ENCODE measurements at places on chromosomes 7 and 10.

- DNase-seq: no peak
Observed at GRCh38 chr10:103552856-103553742, 59.6 kb downstream of the NEURL1 start.

- no peak for DNase-seq
Observed at GRCh38 chr7:117412946-117413559, 14.2 kb downstream of the ASZ1 start.

GRCh38 chr10:16901106-16901505 lies 83.9 kb upstream of the RSU1 start:
- DNase-seq: no peak

DNA sequence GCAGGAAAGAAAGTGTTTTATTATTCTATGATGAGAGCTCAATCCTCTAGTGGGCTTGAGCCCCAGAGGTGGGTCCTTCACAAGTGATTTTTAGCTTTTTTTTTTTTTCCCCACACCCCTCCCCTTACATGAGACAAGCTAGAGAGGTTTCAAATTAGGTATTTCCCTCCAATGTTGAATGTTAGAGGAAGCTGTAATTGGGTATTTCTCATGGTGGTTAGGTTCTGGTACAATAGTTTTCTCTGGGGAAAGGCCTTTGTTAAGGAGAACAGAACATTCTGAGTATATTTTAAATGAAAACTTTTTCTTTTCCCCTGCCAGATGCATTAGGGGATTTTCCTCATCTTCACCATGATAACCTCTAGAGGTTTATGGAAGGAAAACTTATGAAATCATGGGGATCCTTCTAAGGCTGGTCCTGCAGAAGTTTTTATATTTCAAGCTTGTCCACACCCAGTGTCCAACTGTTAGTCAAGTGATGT lies 1039.7 kb downstream of the NRG3 start:
- no peak for DNase-seq

- no peak for DNase-seq
Observed at GRCh38 chr10:77374189-77374656, 263.4 kb downstream of the KCNMA1 start.

DNA sequence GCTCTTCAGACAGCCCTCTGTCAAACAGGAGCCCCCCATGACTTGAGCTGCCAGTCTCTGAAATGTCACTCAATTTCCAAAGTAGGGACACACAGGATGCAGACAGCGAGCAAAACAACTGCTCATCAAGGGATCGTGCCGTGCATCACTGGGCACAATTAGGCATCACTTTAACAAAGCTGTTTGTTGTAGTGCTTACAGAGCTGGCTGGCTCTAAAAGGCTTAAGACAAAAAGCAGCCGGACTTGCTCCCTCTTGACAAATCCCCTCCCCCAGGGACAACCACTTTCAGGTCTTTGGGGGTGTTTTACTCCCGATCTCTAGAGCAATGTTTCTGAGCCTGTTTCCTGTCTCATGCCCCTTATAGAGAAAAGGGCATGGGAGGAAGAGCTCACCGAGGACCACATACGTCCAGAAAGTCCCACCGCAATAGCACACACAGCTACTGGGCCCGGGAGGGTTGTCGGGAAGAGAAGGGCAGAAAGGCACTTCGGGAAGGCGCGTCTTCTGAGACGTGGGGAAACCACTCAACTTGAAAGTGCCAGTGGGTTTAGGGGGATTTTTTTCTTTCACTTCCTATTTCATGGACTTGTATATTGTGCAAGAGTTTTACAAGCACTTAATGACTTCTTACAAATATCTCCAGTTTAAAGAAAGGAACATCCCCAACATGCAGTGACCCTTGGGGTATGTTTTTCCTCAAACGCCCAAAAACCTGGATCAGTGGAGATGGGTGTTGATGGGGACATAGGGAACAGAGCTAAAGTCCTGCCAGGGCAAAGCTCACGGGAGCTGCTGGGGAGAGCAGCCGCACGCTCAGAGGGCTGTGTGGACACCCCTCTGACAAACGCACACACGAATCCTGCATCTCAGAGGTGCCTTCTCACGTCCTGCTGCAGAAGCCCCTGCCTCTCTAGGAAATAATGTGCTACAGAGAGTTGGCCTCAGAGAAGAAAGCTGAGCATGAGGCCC lies 27.1 kb downstream of the LRRC20 start:
- DNase-seq: no peak

DNA sequence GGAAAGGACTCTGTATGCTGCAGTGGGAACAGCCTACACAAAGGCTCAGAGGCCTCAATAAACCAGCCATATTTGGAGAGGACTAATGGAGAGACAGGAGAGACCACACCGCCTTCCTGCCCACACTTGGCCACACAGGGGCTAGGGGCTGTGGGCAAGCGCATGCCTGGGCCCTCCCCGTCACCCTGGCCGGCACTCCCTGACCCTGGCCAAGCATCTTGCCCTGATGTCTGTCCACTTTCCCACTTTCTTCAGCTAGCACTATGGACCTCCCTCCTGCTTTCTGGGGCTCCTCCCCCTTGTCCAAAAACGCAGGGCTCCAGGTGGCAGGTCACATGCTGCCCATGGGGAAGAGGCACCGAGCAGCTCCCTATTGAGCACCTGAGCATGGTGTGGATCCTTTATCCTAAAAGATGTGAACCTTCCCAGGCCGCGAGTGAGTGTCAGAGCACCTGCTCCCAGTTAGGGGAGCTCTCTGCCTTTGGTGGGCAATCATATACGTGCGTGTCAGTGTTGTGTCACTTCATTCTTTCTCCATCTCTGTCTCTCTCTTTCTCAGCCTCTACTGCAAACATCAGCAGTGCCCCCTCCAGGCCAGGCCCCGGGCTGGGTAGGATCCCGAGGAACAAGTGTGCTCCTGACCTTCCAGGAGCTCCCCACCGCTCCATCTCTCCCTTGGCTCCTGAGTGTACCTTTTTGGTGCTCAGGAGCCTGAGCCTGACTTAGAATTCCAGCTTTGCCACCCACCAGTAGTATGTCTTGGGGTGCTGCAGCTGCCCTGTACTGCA lies 74.0 kb downstream of the ZMIZ1 start:
- DNase-seq: no peak

DNA sequence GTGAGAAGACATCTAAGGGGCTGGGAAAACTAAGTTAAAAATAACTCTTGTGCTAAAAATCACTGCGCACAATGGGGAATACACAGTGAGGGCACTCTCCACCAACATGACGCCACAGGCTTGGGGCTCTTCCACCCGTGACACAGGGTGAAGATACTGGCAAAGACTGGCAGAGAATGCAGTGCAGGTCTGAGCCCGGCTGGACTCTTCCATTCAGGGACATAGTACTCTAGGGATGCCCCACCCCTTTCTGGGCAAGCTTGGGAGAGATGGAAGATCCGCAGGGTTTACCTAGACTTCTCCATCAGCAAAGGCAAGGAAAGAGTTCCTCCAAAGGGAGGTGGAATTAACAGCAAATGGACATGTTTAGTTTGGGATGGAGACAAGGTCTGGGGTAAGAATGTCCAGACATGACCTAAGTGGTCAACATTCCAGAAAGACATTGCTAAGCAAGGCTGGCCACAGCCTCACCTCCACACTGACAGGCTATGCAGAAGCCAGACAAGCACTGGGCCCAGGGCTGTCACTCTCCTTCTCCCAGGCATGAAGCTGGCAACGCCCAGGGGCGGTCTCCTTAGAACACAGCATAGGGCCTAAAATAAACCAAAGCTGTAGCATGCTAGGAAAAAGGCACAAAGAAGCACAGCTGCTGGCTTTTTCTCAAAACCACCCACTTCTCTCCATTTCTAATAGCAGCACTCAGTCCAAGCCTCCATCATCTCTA lies 28.1 kb downstream of the XPNPEP1 start:
- no peak for DNase-seq

- no peak for DNase-seq
Observed at GRCh38 chr10:37489658-37490003, 364.2 kb downstream of the ANKRD30A start.

DNA sequence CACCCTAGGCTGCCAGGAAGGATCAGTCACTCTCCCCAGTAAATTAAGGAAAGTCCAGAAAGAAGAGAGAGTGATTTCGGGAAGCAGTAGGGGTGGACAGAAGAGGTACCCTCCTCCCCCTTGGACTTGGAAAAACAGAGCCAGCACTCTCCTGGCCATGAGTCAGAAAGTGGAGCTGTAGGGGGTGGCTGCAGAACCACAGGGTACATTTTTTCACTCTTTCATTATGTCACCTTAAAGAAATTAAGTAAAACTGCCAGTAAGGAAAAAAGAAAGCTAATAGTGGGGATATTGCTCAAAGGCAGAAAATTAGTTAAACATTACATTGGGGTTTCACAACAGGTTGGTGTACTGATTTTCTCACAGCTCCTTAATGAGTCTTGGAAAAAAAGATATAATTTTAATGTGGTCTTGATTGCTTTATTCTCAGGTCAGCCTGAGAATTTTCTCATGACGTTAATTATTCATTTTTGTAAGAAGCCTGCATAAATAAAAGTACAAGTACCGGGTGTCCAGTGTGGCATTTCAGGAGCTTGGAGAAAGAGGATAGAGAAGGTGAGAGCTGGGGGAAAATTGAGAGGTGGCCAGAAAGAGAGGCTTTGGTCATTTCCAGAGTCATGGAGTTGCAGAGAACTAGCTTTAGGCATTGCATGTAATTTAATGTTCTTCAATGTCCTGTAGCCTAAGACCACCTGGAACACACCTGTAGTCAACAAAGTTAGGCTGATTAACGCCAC lies 23.2 kb upstream of the AOAH start:
- DNase-seq: no peak

- peak; percentile 34 for DNase-seq
Observed at GRCh38 chr7:129163875-129164544, 19.5 kb downstream of the TSPAN33 start.

DNA sequence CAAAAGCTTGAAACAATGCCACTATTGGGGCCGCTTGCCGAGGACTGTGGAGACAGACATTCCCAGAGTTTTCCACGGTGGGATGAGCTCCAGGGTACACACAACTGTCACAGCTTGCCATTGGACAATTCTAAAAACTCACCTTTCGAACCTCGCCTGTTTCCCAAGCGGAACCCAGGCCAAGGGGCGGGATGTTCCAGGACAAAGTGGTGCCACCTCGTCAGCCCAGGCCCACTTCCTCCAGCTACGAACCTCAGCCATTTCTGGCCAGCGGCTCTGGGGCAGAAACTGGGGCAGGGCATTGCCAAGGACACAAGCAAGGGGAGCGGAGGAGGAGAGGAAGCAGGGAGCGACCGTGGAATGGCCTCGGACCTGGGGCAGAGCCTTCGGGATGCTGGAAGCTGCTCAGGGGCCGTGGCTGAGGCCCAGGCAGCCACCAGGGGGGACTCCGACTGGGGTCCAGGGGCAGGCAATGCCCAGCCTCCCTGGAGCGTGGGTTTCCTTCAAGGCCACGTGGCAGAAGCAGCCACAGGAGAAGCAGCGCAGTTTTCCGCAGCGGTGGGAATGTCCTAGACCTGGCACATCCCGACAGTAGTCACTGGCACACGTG lies 44.7 kb upstream of the INSIG1 start:
- no peak for DNase-seq

- DNase-seq: no peak
Observed at GRCh38 chr7:106905734-106906133, 40.7 kb downstream of the PIK3CG start.

DNA sequence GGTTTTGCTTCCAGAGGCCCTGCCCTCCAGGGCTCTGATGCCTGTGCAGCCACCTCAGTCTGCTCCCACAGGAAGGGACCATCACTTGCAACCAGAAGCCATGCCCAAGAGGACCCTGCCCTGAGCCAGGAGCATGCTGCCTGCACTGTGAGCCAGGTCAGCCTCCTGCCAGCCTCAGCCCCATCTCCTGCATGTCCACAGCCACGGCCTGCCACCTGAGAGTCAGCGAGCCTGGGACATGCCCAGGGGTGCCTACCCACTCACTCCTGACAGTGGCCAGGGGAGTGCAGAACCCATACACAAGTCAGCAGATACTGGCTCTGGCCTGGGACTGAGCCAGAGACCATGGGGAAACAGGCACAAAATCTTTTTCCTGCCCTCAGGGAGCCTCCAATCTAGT lies 6.6 kb upstream of the KCP start:
- DNase-seq: no peak

DNA sequence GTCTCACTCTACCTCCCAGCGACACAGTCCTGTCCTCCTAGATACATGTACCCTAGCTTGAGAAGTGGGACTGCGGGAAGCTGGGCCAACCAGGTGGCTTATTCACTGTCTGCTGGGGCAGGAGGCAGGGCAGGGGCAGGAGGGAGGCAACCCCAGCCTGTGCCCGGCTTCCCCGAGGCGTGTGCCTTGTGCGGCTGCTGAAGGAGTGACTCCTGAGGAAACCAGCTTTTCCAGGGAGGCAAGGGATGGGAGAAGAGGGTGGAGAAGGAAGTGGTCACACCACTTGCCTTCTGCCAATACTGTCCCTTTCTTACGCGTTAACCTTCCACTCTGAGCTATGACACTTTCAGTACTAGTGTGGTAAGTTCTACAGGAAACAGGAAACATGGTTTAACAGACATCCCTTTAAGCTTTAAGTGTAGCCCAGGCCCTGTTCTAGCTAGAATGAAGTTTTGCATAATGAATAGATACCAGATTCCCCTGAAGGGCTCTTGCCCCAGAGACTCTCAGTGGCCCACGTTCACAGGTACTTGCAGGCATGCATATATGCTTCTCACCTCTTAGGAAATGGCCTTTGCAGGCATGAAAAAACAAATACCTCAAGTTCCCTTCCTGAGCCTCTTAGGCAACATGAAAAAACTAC lies 40.6 kb downstream of the SYPL1 start:
- peak; percentile 64 for DNase-seq

DNA sequence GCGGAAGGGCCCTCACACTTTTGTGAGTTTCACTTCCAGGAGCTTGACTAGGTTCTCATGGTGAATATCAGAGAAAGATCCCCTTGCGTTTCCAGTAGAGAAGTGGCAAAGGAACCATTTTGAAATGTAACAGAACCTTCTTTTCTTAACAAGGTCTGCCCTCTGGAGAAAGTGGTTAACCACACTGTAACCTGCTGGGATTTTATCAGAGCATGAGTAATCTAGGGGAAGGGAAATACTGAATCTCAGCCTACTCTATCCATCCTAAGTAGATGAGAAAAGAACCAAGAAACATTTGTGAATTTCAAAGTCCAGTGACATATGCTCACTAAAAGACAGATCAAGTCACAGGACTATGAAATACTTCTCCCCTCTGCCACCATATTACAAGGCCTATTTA lies 235.5 kb downstream of the ZEB1 start:
- DNase-seq: no peak

DNA sequence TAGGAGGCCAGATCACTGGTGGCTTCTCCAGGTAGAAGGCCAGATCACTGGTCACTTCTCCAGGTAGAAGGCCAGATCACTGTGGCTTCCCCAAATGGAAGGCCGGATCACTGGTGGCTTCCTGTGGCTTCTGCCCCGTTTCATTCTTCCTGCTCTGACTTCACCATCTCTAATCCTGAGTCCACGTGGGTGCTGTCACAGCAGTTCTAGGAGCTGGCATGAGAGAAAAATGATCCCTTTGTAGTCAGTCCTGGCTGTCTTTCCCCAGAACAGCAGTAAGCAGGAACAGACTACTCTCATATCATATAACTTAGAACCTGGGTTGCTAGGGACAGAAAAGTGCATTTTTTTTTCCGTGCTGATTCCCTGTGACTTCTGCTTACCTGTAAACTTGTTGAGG lies 90.9 kb downstream of the ACTR3B start:
- DNase-seq: no peak

- no peak for DNase-seq
Observed at GRCh38 chr7:134770676-134771075, 8.8 kb upstream of the CALD1 start.

- no peak for DNase-seq
Observed at GRCh38 chr10:101006593-101007098, 7.0 kb downstream of the LZTS2 start.

Measured in activated CD4-positive, alpha-beta T cell treated with anti-CD3 and anti-CD28 coated beads, Interleukin-2, amount 10 ng/mL, durations not matched to agents 7 days and 5 days (primary cell).